ENCODE measurements at places on chromosomes 12 and 14.
A peak's percentile ranks its signal among the peaks of the same experiment; 100 is the strongest.

GRCh38 chr14:31949709-31950108, 127.4 kb upstream of the ARHGAP5 start:
- no peak for DNase-seq

DNA sequence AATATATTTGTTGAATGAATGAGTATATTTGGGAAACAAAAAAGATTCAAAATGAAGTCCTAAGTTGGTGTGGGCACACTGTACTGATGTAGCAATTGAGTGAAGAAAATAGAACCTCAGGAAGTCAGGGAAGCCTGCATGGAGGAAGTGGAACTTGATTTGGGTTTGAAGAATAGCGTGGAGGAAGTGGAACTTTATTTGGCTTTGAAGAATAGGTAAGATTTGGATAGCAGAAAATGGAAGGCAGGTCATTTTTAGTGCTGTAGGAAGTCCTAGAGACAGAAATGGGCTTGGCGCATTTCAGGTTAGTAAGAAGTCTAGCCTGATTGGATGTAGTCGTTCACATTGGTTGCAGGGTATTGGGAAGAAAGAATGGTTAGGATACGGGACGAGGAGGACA, 5.4 kb downstream of the C12orf75 start:
- DNase-seq, result no peak

GRCh38 chr12:2835691-2836403, 1.0 kb upstream of the NRIP2 start:
- no peak for DNase-seq

GRCh38 chr12:107131832-107132616, 38.7 kb upstream of the CRY1 start:
- peak; percentile 36 for DNase-seq

- DNase-seq, result no peak
Measured at GRCh38 chr14:68285421-68286179, 466.0 kb downstream of the RAD51B start.

GRCh38 chr12:23528316-23528715, 421.2 kb downstream of the SOX5 start:
- no peak for DNase-seq

DNA sequence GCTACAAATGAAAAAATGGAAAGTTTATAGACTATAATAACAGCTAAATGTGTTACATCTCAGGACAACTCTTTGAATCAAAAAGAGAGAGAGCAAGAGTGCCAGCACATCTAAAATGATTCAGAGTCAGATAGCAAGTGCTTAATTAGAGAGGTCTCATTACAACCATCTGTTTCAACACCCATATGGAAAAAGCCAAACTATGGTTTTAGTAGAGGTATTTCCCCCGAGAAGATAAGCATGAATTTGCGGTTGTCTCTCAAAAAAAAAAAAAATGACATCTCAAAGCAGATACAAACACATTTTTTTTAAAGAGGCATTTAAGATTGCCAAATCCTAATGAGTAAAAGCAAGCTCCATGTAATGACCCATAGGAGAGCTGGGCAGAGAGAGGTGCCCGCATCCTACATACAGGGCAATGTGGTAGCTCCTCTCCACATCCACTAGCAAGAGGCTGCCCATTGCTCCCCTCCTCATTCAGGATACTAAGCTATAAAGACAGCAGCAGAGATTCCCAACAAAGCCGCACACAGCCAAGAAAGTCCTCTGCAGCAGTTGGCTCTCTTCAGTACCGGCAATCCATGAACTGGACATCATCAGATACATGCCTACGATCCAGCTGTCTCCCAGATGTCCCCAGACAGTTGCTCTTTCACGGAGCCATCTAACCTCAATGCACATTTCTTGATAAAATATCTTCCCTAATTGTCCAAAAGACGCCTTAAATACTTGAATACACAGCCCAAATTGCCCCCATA, 100.4 kb downstream of the EFCAB11 start:
- no peak for DNase-seq

- DNase-seq, result no peak
Measured at GRCh38 chr14:59332727-59333126, 132.5 kb downstream of the GPR135 start.

GRCh38 chr12:12032260-12032791, 38.4 kb upstream of the BCL2L14 start:
- no peak for DNase-seq

DNA sequence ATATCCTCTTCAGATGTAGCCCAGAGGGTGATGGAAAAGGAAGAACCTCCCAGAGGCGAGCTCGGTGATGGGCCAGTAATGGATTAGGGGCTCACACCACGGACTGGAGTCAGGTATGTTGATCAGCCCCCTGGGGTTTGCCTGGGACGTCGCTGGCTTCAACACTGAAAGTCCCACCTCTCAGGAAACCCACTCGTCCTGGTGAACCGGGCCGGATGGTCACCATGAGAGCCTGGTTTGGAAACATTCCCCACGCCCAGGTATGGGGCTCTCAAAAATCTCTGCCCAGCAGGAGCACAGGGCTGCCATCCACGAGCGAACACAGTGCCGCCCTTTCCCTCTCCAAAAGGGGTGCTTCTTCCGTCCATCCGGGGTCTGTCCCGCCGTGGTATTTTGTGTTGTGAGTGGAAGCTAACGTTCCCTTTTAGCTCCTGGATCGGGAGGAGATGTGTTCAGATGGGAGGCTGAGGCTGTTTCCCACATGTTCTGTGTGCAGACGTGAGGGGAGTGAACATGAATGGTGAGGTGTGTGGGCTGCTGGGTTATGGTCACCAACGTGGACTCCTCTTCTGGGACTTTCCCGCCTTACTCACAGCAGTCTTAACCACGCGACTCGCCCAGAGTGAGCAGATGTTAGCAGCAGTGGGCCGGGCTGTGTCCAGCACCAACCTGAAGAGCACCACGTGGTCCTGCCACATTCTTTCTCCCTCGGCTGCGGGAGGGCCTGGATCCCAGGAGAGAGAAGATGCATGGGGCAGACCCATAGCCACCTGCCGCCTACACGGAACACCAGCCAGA, 139.2 kb downstream of the KIF26A start:
- DNase-seq, result no peak

GRCh38 chr12:105279460-105280056, 43.6 kb upstream of the APPL2 start:
- peak; percentile 9 for DNase-seq

DNA sequence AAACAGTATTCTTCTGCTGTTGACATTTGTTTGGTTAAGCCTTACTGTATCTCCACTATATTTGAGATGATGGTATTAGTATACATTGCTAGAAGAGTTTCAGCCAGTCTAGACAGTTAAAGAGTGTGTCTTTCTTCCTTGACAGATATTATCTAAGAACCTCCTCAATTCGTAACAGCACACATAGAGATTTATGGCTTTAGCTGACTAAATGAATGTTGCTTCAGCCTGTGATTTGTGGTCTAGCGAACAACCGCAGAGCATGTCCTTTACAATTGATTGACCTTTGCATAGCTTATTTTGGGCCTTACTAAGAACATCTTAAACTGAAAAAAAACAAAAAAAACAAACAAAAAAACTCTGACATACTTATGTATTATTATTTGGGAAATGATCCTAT, 122.2 kb downstream of the DAAM1 start:
- DNase-seq, result no peak

- DNase-seq, result no peak
Measured at GRCh38 chr12:71702590-71702989, 16.7 kb downstream of the TMEM19 start.

All from nephron progenitor cell (in vitro differentiated cells).